Activated gamma-delta T cell (primary cell): ENCODE measurements at places on chromosomes 1 and 21.

- DNase-seq = no peak
These were observed 29.2 kb upstream of the LRRC3 start for GRCh38 chr21:44425895-44426662.

DNA sequence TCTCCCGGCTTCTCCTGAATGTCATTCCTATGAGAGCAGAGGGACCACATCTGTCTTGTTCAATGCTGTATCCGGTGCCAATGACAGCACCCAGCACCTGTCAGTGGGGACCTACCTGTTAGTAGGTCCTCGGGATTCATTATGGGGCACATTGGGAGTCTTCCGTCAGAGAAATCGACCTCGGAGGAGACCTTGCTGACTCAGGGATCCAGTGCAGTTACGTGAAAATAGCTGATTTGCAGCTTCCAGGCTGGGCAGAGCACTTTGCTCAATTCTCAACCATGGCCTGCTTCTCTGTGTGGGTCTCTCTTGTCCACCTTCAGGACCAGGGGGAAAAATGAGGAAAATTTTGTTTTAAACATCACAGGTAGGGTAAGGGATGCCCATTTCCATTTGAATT lies 130.2 kb downstream of the PRDM2 start:
- no peak for DNase-seq

- DNase-seq = no peak
These were observed 199.6 kb downstream of the PDE4B start for GRCh38 chr1:65992165-65992821.

DNA sequence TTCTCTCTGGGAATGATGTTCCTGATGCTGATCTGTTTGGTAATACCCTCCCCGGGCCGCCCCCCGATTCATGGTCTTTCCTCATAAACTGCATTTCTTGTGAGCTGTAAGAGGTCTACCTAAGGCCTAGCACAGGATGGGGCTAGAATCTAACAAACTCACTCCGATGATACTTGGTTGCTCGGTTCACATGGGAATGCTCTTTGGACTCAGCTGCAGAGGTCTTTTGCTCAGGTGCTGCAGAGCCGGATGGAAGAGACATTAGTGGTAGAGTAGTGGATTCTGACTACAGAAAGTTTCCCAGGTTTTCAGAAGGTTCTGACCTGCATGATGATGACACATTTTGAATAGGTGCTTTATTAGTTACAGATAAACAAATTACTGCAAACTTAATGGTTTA lies 8.3 kb upstream of the TMEM269 start:
- DNase-seq = no peak

- DNase-seq = no peak
These were observed 77.9 kb upstream of the RRP15 start for GRCh38 chr1:218207194-218207593.

DNA sequence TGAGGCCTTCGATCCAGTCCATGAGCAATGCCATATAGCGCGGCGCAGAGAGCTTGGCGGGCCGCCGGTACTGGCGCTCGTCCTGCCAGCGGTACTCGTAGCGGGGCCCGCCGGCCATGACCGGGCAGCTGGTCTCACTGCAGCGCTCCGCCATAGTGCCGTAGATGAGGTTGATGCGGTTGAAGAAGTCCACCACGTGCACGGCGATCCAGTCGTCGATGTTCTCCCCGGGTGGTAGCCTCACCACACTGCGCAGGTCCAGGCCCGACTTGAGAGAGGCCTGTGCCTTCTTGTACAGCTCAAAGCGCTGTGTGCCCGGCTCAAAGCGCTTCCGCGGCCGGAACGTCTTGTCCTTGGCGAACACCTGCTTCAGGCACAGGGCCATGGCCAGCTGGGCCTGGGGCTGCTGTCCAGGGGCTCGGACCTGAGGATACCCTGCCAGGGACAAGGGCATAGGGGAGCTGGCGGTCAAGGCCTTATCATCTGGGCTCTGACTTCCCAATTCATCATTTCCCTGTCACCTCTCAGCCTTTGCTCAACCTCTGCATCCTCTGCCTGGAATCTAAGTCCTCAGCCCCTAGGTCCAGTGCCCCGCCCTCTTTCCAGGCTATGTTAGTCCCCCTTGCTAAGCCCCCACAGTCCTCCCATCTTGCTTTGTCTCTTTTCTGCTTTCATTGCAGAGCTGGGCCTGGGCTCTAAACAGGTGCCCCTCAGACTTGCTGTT lies 3.5 kb downstream of the MOB3C start:
- DNase-seq = no peak

- DNase-seq = no peak
These were observed 2.2 kb downstream of the CYB5R1 start for GRCh38 chr1:202964791-202965410.

- no peak for DNase-seq
These were observed 12.6 kb upstream of the CD34 start for GRCh38 chr1:207923561-207923960.

DNA sequence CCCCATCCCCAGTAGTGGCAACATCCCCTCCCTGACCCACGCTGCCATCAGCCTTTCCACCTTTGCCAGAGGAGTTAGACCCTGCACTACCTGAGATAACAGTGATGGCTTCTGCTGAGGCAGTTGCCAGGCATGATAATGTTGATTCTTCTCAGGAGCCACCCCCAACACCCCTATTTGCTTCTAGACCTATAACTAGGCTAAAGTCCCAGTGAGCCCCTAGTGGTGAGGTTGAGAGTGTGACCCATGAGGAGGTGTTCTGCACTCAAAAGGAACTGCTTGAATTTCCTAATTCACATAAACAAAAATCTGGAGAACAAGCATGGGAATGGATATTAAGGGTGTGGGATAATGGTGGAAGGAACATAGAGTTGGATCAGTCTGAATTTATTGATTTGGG lies 159.6 kb upstream of the COL11A1 start:
- DNase-seq = no peak

DNA sequence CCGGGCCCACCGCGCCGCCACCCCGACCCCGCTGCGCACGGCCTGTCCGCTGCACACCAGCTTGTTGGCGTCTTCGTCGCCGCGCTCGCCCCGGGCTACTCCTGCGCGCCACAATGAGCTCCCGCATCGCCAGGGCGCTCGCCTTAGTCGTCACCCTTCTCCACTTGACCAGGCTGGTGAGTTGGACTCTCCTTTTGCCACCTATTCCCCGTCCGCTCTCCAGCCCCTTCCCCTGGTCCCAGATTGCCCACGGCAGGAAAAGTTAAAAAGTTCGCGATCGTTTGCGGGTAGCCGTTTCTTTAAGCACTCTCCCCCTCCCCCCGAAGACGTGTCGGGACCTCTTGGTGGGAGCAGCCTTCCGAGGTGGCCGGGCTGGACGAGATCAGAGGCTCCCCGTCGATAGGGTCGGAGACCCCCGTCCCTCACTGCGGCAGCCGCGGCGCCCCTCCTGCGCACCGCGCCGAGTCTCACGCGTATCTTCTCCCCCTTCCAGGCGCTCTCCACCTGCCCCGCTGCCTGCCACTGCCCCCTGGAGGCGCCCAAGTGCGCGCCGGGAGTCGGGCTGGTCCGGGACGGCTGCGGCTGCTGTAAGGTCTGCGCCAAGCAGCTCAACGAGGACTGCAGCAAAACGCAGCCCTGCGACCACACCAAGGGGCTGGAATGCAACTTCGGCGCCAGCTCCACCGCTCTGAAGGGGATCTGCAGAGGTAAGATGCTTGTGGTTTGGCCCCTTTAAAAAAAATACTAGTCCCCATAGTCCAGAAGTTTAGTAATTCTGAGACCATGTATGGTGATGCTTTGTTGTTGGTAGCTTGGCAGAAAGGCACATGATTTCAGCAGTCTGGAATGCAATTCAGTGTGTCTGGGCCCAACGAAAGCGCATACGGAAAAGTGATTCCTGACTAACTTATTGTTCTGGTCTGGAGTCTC lies 576 bp downstream of the CCN1 start:
- DNase-seq = no peak

GRCh38 chr1:173140733-173141132 lies 66.4 kb downstream of the TNFSF4 start:
- no peak for DNase-seq

DNA sequence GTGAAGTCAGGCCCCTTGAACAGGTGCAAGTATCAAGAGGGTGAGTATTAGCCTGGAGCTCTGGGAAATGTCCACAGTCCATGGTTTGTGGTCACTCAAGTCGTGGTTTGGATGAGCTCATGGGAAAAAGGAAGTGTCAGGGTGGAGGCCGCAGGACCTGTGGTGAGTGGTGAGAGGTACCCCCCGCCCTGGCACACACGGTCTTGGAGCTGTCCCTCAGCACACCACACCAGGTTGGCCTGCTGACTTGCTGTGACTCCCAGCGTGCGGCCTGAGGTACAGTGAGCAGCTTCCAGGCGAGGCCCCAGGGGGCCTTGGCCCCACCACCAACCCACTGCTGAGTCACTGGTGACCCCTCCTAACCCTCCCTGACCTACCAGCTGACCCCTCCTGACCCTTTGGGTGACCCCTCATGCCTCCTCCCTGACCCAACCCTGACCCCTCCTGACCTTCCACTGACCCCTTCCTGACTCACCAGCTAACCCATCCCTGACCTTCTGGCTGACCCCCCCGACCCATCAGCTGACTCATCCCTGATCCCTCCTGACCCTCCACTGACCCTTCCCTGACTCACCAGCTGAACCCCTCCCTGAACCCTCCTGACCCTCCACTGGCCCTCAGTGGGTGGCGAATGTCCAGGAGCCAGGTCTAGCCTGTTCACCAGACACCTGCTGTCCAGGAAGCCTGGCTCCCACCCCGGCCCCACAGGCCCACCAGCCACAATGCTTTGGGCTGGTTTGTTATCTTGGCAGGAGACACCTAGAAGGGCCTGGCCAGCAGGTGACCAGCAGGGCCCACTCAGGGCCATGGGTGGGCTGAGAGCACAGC lies 34.8 kb upstream of the RNF187 start:
- no peak for DNase-seq

- no peak for DNase-seq
These were observed 1.4 kb downstream of the PRSS38 start for GRCh38 chr1:227816750-227817446.

GRCh38 chr1:39759436-39759726 lies 11.8 kb downstream of the OXCT2 start:
- DNase-seq = no peak

DNA sequence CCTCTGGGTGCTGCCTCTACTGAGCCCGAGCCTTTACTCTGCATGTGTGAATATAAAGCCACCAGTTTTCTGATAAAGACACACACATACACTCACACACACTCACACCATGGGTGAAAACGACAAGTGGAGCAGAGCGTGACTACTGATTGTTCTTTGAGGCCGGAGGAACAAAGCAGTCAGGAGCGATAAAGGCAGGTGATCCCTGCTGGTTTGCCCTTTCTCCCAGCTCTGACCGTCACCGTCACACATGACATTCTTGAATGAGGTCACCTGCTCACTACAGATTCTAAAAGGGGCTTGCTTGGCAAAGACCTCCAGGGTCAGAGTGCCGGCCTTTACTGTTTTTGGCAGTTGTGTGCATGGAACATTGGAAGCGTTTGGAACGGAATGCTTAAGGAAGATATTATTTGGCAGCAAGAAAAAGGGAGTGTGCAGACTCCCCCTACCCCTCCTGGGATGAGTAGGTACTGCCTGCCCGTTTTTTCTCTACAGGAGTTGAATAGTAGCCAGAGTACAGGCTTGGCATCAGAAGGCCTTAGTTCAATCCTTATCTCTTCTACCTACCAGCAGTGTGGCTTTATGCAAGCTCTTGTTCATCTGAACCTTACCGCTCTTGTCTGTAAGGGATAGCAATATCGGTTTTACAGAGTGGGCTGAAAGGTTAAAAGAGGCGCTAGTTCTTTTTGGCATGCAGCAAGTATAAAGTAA lies 79.7 kb downstream of the PBX1 start:
- no peak for DNase-seq

GRCh38 chr1:27525296-27526272 lies 35.6 kb upstream of the WASF2 start:
- DNase-seq = no peak

- DNase-seq = no peak
These were observed 12.8 kb downstream of the DYNLT5 start for GRCh38 chr1:66764994-66765578.

DNA sequence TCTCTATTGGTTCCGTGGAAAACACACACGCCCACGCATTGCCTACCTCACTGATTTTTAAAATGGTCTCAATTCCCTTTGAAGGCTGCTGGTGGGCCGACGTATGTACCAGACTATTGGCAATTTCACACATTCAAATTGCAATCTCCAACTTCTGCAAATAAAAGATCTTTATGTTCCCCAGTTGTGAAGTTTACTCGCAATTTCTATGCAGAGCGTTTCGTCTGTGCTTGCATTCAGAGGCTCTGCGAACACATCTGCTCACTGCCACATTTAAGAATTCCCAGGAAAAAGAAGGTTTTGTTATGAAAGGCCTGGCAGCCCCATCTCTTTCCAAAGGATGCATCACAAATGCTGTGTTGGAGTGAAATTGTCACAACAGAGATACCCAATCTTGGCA lies 288.0 kb upstream of the KAZN start:
- DNase-seq = no peak

- DNase-seq = no peak
These were observed 554.3 kb upstream of the CHRM3 start for GRCh38 chr1:238832106-238832505.

DNA sequence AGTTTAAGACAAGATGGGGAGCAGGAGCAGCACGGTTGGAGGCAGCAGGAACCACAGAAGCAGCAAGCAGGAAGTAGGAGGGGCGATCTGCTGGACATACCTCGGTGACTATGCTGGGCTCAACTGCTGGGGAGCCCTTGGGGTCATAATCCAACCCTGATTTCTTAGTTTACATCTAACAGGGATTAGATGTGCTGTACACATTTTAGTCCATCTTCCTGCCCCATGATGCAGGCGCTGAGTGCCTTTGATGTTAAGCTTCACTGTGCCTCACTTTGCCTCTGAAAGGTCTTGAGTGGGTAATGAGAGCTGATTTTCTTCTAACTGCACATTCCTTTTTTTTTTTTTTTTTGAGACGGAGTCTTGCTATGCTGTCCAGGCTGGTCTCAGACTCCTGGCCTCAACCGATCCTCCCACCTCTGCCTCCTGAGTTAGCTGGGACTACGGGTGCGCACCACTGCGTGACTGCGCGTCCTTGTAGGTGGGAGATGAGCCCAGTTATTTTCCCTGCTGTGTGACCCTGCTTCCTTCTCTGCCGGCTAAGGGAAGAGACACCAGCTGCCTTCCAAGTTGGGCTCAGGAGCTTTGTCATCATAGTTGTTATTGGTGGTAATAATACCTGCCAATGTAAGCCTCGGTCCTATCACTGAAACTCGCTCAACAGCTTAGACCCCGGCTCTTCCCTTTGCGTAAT lies 1.1 kb upstream of the RCAN3 start:
- no peak for DNase-seq

GRCh38 chr21:21324297-21324696 lies 326.1 kb downstream of the NCAM2 start:
- DNase-seq = no peak

DNA sequence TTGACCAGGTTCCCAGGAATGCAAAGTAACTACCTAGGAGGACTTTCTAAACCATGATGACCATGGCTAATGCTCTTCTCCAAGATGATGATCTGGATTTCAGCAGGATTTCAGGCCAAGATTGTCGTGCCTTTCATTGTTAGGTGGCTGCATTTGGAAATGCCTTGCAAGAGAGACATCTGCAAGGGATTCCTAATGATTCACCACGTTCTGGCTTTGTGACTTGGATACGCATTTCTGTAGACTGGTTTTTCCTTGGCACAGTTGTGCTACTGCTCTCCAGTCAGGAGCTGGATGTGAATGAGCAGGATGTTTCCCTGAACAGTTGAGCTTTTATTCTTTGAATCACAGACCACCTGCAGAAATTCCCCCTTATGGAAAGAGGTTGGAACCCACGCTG lies 212.4 kb downstream of the BACH1 start:
- no peak for DNase-seq
